ENCODE measurements at places on chromosomes 3 and 15.

GRCh38 chr15:95712785-95713184, 617.7 kb upstream of the NR2F2 start:
- DNase-seq, result no peak

DNA sequence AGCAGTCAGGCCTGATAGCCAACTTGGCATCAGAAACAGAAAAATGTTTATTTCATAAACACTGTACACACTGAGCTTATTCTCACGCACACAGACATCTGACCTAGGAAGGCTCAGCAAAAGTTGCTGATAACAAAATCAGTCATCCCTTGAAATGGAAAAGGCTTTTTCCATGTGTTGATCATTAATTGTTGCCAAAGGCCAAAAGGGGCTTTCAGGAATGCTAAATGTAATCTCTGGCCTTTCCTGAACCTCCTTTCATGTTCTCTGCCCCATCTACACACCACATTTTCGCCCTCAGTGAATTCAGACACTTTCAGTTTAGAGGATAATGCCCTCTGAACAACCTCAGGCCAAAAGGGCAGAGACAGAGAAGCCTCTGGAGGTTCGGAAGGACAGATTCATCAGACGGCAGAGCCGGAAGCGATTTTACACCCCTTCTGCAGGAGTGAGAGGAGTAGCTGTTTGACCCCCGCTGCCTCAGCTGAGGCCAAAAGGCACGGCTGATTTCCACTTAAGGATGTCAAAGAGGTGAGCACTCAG, 14.5 kb downstream of the RTP4 start:
- no peak for DNase-seq

- DNase-seq, result no peak
Measured at GRCh38 chr15:79371591-79371990, 60.5 kb upstream of the MINAR1 start.

DNA sequence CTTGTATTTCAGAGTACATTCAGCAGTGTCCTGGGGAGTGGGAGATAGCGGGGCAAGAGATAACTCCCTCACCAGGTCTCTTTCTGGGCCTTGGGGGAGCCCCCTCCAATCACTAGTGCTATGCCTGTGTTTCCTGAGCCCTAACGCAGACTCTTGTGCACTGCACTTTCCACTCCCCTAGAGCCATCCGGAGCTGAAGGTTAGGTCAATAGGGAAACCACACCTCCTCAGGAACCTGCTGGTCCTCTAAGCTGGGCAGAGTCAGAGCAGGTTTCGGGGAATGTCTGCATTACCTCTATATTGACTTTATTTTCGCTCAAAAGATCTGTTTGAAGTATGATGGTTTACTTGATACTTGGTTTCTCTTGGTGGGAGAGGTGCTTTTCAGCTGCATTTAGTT, 617.0 kb upstream of the ROBO1 start:
- DNase-seq, result no peak

GRCh38 chr3:71492974-71493771, 90.4 kb downstream of the FOXP1 start:
- DNase-seq, result no peak

DNA sequence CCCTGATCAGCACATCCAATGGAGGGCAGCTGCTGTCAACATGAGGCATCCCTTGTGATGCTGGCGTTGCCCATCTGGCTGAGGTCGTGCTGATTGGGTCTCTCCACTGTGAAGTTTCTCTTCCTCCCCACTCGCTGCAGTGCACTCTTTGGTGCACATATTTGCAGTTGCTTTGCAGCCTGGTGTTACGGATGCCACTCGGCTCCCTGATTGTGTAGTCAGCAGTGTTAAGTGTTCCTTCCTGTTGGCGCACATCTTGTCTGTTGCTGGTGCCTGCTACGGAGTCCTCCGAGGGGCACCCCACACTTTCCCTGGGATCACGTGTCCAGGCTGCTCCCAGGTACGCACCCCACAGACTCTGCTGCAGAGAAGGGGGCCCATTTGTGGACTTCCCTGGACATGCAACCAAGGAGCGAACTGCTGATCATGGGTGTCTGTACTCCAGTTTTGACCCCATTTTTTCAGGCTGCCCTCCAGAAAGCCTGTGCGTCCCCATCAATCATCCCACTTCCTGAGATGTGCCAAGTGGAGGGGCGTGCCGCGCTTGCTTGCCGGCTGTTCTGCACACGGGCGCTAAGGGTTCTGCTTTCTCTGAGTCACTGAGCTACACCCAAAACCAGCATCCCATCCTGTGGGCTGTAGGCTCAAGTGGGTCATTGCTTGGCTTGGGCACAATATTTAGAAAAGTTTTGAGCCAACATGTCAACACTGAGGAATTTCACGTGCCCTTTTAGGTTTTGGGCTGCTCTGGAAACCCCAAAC, 98.6 kb downstream of the FBLN2 start:
- no peak for DNase-seq

- DNase-seq, result no peak
Measured at GRCh38 chr3:29026286-29026685, 254.6 kb upstream of the RBMS3 start.

GRCh38 chr3:132641837-132642538, 17.6 kb downstream of the ACAD11 start:
- no peak for DNase-seq

DNA sequence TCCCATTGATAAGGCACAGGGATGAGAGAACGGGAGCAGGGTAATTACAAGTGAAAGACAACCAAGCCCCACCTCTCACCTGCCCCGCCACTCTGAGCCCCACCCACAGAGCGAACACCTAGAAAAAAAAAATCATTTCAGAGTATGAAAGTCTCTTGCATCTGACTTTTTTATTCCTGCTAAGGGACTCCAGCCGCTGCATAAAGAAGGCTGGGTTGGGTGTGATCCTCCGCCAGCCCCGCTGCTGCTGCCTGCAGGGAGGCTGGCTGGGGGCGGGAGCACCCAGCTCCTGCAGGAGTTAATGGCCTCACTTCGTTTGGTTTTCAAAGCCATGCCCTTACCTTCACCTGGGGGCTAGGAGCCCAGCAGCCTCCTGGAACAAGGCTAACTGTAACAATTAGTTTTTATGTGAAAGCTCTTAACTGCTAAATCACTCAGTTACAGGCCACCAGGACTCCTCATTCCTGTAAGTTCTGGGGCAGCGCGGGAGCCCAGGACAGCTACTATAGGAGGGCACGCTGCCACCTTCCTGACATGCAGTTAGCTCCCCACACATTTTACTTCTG, 78.0 kb upstream of the SNRPA1 start:
- DNase-seq, result no peak

DNA sequence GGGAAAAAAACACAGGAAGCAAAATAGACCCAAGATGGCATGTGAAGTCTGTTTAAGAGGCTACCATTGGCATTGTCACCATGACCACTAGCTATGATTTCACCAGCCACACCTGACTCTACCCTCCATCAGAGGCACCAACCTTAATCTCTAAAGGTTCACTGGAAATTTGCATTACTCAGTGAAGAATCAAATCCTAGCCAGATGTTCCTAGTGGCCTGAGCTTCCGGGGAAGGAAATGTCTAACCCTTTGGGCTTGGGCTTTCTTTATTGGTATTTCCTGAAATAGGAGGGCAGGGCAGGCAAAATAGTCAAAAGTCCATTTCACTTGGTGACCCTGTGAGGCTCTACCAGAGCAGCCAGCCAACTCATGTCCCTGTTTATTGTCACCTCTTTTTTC, 110.9 kb upstream of the PHLDB2 start:
- no peak for DNase-seq

GRCh38 chr15:91099995-91100813, at the start of gene SV2B:
SV2B (plus strand) TSS chr15:91100257; CDS start chr15:91226264, 126,007 bp downstream.
- DNase-seq, result peak; percentile 32

GRCh38 chr3:59502806-59503205, 453.0 kb upstream of the CFAP20DC start:
- no peak for DNase-seq

DNA sequence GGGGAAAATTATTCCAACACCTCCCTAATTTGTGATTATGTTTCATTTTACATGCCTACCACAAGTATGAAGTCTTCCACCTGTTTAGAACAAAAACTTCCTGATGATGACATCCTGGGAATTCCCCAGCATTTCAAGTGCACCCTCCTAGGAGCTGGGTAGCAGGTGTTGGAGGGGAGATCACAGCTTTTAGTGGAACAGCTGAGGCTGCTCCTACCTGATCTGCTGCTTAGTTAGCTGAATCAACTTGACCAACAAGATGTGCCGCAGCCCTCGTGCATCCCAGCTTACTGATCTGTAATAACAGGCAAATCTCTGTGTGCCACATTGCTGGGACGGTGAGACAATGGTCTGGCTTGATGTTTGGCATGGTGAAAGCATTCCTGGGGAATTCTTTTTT, 29.7 kb downstream of the TRAK1 start:
- no peak for DNase-seq

GRCh38 chr15:45091576-45091975, 22.4 kb downstream of the DUOX2 start:
- DNase-seq, result no peak

- no peak for DNase-seq
Measured at GRCh38 chr15:61118885-61119284, 110.2 kb downstream of the RORA start.

DNA sequence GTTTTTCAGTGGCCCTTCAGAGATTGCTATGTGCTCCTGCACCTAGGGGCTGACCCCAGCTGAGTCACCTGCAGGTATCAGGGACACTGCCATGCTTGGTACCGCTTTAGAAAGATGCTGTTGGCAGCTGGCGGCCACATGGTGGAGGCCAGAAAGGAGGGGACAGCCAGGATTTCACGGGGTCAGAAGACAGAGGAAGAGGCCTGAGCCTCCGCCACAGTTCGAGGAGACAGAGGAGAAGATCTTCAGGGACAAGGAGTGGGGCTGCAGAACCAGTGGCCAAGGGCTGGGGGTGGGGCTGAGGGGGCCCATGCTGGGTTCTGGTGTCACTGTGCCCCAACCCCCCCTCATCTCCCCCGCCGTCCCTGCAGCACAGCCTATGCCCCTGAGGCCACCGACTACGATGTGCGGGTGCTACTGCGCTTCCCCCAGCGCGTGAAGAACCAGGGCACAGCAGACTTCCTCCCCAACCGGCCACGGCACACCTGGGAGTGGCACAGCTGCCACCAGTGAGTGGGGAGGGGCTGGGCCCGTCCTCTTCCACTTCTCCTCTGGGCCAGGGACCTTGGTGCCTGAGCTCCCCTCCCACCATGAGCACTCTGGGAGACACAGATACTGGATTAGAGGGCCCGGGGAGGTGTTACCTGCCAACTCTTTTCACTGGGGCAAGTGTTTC, 19.9 kb downstream of the LOXL1 start:
- DNase-seq, result no peak

DNA sequence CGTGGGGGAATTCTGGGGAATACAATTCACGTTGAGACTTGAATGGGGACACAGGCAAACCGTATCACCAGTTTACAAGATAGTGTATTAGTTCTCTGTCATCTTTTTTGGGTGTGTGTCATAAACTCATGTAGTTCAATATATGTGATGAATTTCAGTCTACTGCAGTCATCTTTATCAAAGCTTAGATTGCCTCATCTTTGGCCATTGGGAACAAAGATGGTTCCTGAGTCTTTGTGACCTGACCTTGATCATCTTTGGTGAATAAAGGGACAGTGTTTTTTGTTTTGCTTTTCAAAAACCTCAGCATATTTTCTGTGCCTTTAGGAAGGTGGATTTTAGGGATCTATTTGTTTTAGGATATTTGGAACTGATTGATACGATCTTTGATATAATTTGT, 23.3 kb downstream of the LRCH3 start:
- no peak for DNase-seq

GRCh38 chr3:23800731-23801130, 5.0 kb upstream of the UBE2E1 start:
- DNase-seq, result no peak

DNA sequence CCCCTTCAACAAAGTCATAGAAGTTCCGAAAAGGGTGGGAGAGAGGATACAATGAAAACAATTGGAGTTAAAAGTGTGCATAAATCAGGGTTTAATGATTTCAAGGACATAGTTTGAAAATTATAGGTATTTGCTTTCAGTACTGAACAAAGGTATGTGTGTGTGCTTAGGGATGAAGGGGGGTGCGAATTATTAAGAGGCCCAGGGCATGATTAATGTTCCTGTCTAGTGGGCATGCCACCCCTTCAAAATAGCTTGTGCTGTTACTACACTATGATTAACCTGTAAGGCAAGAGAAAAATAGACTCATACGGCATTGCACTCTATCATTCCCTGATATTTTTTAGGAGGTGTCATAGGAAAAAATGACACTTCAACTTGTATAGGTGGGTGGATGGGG, 731.6 kb downstream of the NAALADL2 start:
- no peak for DNase-seq

- no peak for DNase-seq
Measured at GRCh38 chr3:126033051-126033745, 50.7 kb downstream of the SLC41A3 start.

GRCh38 chr3:56681984-56682461, 1.0 kb downstream of the TASOR start:
- no peak for DNase-seq

GRCh38 chr15:64888336-64888735, 23.4 kb upstream of the ANKDD1A start:
- no peak for DNase-seq

DNA sequence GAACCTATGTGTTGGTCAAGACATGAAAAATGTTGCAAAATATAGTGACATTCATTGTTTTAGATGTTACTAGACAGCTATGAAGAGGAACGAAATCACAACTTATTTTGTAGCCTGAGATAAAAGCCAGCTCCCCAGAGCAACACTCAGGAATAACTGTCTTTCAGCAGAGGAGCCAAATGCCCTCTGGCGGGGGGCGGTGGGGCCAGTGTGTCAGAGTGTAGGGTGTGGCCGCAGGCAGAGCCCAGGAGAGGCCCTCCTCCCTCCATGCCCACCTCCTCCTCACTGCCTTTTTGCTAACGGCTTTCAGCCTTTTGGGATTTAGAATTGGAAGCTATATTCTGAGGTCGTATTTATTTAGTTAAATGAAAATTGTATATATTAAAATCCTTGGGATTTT, 16.9 kb downstream of the APOD start:
- DNase-seq, result no peak

DNA sequence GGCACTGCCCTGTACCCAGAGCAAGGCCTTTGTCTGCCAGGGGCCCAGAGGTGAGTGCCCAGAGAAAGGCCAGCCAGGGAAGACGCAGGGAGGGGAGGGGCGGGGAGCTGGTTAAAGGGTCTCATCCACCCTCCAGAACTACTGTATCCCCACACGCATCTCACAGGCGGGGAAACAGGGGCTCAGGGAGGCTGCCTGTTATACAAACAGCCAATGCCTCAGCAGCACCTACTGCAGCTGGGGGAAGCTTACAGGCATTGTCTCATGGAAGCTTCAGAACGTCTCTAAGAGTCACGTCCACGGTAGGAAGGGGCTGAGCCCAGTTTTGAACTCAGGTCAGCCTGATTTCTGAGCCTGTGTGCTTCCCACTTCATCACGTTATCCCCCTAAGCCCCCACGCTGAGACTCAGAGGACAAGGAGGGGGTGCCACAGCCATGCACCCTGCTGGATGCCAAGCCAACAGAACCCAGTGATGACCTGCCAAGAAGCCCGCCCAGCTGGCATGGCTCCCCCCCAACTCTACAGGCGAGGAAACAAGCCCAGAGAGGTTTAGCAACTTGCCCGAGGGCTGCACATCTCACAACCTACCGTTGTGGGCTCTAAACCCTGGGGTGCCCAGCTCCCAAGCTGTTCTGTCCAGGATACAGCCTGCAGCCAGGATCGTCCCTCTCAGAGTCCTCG, 54.5 kb downstream of the IQSEC1 start:
- DNase-seq, result no peak

- DNase-seq, result no peak
Measured at GRCh38 chr15:98937413-98938104, 70.0 kb downstream of the PGPEP1L start.

Measured in thymus (tissue), 14 donors.